ENCODE measurements at places on chromosomes 7 and 10.

DNA sequence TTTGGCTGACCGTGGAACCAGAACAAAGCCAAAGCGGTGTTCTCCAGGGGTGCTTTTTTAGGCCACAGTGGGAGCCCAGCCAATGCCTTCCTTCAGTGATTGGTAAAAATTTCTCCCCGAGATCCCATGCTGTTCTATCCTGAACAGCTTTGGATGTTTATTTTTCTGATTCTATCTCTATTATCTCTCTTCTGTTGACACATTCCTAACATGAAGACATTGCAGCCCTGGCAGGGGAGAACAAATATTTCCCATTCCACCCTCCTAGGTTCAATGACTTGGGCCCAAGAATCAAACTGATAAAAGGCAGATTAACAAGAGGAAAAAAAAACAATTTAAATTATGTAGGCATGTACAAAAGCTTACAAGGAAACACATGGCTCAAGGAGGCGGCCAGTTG lies 162.7 kb downstream of the PFKFB3 start:
- no peak for DNase-seq

DNA sequence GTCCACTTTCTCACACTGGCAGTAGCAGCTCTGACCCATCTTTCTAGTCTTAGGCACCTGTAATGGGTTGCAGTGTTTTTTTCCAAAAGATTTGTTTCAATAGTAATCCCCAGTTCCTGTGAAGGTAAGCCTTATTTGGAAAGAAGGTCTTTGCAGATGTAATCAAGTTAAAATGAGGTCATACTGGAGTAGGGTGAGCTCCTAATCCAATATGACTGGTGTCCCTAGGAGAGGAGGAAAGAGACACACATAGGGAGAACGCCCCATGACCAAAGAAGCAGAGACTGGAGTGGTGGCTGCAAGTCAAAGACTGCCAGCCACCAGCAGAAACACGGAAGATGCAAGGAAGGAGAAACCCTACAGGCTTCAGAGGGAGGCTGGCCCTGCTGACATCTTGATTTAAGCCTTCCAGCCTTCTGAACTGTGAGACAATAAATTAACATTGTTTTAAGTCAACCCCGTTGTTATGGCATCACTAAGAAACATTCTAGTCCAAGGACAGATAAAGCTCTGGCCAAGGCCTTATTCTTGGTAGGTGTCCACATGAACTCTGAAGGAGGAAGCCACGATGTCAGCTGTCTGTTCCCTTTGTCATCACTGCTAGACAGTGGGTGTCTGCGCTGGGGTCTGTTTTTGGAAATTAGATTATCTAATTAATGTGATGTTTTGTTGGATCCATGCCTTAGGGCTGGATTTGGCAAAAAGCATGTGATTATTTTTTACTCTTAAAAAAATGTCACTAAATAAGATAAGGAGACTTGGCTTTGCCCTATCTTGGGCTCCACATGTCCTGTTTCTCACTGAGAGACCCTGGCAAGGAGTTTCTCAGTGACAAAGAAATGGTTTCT lies 214.9 kb downstream of the KCNMA1 start:
- DNase-seq = no peak

- no peak for DNase-seq
Measured at GRCh38 chr7:139745678-139746143, 32.1 kb downstream of the HIPK2 start.

GRCh38 chr10:6542999-6543430 lies 37.1 kb downstream of the PRKCQ start:
- DNase-seq = peak; percentile 42

GRCh38 chr7:150942001-150942590 lies 36.0 kb downstream of the KCNH2 start:
- peak; percentile 47 for DNase-seq

DNA sequence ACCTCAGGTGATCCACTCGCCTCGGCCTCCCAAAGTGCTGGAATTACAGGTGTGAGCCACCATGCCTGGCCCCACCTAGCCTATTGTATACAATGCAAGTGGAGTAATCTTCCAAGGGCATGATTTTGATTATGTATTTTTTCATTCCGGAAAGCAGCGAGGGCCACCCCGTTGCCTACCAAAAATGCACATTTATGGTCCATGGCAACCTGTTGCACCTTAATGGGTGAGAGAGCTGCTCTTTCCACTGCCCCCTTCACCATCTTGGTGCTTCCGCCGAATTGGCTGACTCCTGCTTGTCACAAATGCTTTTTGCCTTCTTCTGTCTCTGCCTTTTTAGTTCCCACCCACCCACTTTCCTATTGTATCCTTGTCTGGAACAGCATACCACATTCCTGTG lies 699.5 kb downstream of the LRMDA start:
- DNase-seq = no peak

DNA sequence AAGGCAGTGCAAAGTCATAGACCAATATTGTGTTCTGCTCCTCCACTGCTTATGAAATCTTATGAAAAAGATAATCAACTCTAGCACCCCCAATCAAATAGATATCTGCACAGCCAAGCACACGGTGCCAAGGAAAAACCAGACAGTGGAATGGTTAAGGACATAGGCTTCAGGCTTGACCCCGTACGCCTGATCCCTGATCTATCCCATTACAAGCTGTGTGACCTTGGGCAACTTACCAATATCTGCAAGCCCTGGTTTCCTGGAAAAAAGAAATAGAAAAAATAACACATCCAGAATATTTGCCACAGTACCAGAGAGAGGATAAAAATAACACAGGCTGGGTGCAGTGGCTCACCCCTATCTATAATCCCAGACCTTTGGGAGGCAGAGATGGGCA lies 56.9 kb downstream of the GRB10 start:
- no peak for DNase-seq

- DNase-seq = no peak
Measured at GRCh38 chr10:45421221-45422097, 47.4 kb downstream of the ALOX5 start.

DNA sequence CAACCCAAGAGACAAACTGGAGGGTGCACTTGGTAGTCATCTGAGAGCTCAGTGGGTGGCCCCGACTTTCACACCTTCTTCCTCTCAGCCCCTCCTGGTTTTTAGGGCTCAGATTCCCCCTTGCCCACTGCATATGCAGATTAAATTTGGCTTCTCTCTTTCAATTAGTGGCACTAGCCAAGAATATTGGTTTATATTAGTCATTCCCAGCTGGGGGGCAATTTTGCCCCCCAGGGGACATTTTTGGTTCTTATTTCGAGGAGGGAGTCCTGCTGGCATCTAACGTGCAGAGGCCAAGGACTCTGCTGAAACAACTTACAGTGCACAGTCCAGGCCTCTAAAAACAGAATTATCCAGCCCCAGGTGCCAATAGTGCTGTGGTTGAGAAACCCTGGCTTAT lies 216.0 kb downstream of the RPS24 start:
- no peak for DNase-seq

- DNase-seq = no peak
Measured at GRCh38 chr7:113519472-113519871, 399.3 kb downstream of the PPP1R3A start.
